ENCODE measurements at places on chromosomes 4 and X. TPM values are rescaled to one million over a fixed set of nuclear protein-coding genes. Genes with fewer than 3 reads are reported as not detected.

Gene AMBN
- not detected for polyA plus RNA-seq

Gene KLF3
- polyA plus RNA-seq: 49.0 TPM

Gene POLN
- 3.0 TPM for polyA plus RNA-seq

Gene KCNIP4
- polyA plus RNA-seq: 4.9 TPM

Gene PABPC1L2A
- polyA plus RNA-seq: not detected

Gene MCF2
- 0.16 TPM for polyA plus RNA-seq

Gene CTAG1A
- not detected for polyA plus RNA-seq

Gene GUCY1A1
- 115 TPM for polyA plus RNA-seq

Gene TLL1
- 4.0 TPM for polyA plus RNA-seq

DNA sequence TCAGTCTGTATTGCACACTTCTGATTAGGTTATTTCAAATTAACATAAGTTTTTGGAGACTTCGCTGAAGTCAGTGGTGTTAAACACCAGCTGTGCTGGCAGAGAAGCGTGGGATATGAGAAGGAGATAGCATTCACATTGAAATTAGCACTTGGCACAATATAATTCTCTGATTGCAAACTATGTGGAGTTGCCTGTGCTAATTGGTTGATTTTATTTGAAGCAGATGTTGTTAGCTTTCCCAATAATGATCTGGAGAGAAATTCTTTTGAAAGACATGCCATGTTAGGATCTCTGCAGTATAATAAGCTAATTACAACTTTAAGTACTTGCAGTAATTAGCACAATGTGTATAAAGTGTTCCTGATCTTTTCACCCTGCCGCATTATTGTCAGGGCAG is 367.4 kb upstream of the ARX start:
- peak; percentile 6 for DNase-seq

GRCh38 chr4:141435446-141436225 is 200.7 kb upstream of the IL15 start:
- no peak for DNase-seq

DNA sequence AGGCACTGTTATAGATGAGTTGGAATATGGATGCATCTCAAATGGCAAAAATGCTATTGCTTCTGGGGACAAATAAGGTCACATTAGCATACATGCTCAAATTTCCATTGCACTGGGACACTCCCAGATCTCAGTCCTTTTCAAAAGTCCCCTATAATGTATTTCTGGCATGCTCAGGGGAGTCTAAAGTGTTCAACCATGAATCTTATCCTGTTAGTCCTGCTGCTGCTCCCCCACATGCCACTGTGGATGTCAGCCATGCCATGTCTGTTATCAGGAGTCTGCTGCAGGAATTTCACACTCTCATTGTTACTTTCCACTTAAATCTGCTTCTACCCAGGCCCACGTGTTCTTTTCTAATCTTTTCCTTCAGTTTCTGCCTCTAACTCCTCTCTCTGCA is 1000.6 kb downstream of the CCSER1 start:
- no peak for DNase-seq

GRCh38 chr4:84479663-84480062 is 19.4 kb downstream of the NKX6-1 start:
- no peak for DNase-seq

- DNase-seq: no peak
Observed at GRCh38 chr4:19756661-19757060, 495.0 kb upstream of the SLIT2 start.

- no peak for DNase-seq
Observed at GRCh38 chrX:128848374-128848773, 674.9 kb downstream of the SMARCA1 start.

DNA sequence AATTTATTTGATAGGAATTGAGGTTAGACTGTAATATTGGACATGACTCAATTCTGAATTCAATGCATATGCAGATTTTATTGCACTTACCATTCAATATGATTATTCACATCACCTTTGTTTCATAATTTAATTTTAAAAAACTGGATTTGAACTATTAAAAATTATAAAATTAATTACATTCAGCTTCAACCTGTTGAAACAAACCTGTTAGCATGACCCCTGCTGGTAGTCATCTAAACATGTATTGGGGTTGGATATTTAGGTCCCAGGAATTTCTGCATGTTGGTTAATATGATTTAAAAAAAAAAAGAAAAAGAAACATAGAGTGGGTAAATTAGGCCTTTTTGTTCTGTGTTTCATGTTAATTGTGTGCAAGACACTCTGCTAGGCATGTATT is 85.9 kb downstream of the ARSJ start:
- DNase-seq: no peak

DNA sequence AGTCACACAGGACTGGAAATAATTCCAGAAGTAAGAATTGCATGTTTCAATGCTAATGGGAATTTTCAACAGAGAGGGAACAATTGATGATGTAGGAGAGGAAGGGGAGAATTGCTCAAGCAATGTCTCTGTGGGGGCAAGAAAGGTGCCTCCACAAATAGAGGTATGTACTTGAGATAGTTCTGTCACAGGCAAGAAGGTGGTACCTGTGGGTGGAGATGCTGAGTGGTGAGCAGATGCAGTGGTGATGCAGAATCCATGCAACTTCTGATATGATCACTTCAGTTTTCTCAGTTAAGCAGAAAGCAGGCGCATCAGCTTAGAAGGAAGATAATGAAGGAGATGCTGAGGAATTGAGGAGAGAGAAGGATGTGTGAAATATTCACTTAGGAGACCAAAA is 55.1 kb upstream of the SEC24B start:
- no peak for DNase-seq

DNA sequence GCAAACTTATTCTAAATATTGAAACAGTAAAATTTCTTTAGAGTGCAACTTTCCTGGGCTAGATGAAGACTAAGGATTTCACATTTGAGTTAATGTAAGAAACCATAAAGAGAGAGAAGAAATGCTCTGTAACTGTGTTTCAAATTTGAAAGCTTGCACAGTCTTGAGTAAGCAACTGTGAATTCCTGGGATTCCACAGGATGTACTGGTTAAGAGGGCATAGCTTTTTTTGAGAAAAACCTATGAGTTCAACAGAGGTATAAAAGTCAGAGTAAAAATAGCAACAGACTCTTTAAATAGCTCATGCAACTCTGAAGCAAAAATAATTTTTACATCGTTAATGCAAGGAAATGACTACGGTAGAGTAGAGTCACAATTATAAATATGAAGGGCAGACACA is 25.5 kb downstream of the ZNF330 start:
- no peak for DNase-seq

DNA sequence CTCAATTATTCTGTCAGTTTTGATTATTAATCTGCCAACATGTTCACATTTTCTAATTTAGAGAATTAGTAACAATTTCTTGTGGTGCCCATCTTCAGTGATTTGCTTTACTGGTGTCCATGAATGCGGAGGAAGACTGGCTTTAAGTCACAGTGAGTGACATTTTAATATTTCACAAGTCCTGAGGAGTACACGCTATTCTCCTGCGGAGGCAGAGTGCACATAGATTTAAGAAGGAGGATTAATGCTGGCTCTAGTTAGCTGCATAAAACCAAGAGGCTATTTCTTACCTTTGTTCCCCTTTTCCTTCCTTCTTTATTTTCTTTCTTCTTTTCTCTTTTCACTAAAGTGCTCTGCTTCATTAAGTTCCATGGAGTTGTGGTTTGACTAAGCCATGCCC is 495.2 kb upstream of the IGFBP7 start:
- no peak for DNase-seq

DNA sequence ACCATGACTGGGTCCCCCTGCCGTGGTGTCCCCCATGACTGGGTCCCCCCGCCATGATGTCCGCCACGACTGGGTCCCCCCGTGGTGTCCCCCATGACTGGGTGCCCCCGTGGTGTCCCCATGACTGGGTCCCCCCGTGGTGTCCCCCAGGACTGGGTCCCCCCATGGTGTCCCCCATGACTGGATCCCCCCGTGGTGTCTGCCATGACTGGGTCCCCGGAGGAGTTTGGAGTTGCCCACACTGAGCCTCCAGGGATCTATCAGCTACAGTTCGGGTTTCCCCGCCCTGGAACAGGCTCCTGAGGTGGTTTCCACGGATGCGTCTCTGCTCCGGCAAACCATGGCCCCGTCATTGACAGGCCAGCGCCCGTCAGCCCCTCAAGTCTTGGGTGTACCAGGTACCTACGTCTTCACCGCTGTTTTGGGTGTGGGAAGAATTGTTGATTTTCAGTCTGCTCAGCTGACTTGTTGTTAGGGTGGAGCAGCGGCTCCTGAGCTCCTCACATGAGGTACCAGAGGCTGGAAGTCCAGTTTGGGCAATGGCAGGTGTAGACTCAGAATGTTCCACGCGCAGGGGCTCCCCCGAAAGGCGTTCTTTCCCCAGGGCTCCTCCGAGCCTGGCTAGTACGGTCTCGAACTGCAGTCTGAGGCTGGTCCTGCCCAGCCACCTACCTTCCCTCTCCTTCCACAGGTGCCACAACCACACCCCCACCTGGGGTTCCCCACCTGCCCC is 8.3 kb upstream of the PDE6B start:
- DNase-seq: no peak

- no peak for DNase-seq
Observed at GRCh38 chr4:14223461-14223860, 595.9 kb upstream of the BOD1L1 start.

- DNase-seq: no peak
Observed at GRCh38 chr4:148289740-148290139, 152.5 kb downstream of the NR3C2 start.

DNA sequence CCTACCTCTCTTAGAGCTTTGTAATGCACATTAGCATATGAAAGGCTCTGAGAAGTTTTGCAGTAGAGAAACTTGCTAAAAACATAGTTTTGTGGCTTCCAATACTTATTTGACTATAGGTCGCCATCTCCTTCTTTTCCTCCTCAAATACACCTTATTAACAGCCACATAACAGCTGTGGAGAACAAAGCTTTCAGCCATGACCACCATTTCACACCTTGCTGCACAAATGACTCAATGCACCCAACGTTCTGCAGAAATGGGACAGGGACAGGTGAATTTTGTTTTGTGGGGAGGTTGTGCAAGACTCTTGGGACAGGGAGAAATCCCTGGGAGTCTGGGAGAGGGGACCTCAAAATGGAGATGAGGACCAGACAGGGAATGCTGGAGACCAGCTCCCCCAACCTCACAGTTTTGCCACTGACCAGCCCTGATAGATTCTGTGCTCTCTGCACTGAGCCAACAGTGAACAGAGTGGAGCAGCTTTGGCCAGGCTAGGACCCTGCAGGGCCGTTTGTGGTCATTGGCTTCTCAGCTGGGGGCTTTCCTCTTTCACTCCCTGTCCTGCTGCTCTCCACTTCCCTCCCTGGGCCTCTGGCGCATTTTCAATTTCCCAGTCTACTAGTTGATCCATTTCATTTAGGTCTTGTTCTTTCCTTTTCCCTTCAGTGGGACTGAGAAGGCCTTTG is 16.6 kb downstream of the FRMPD3 start:
- DNase-seq: no peak
